ENCODE measurements at places on chromosomes 5 and 9. TPM values are rescaled to one million over a fixed set of nuclear protein-coding genes. Genes with fewer than 3 reads are reported as not detected.

LCP2 gene
- total RNA-seq, result 17.9 TPM

GRCh38 chr9:94168203-94169000 lies 84.1 kb downstream of the PTPDC1 start:
- no peak for DNase-seq

- DNase-seq, result no peak
These were observed 155.4 kb downstream of the RGS3 start for GRCh38 chr9:113618836-113619490.

DNA sequence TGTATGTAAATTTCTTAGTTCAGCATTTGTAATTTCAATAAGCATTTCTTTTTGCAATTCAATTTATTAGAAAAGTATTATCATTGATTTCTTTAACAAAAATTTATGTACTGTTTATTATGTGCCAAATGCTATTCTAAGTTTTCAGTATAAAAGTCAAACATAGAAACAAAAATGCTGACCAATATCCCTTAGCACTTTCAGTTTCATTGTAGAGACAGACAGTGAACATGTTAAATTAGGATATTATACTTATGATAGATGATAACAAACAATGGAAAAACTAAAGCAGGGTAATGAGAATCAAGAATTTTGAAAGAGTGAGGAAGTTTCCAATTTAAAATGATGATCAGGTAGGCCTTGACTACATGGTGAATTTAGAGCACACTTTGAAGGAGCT lies 1106.0 kb downstream of the TAF11L14 start:
- DNase-seq, result no peak

HSD17B3 gene
- not detected for total RNA-seq

- DNase-seq, result no peak
These were observed 142.8 kb upstream of the IRX2 start for GRCh38 chr5:2894316-2894715.

- no peak for DNase-seq
These were observed 315.6 kb downstream of the ZSWIM6 start for GRCh38 chr5:61647672-61648071.

- no peak for DNase-seq
These were observed 48.2 kb downstream of the CDK5RAP2 start for GRCh38 chr9:120531683-120532300.

- DNase-seq, result no peak
These were observed 40.6 kb upstream of the MAP1B start for GRCh38 chr5:72066705-72067107.

DNA sequence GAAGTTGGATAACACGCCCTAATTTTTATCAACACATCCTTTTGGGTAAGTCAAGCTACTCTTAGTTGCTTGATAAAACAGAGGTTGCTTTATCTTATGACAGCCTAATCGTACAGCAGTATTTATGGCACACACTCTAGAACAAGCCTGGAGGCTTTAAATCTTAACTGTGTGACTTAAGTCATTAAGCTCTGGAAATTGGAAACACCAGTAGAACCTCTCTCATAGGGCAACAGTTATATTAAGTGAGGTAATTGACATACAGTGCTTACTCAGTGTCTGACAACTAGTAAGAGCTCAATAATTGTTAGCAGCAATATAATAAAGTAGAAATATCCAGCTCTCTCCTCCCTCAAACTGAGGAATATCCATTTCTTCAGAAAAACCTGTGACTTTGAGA lies 808.9 kb upstream of the WWC1 start:
- DNase-seq, result no peak

Measured in esophagus squamous epithelium (tissue), 5 donors.